ENCODE measurements at places on chromosomes 13 and 19. TPM values are rescaled to one million over a fixed set of nuclear protein-coding genes. Genes with fewer than 3 reads are reported as not detected.

GRCh38 chr19:8206147-8207087, 2.8 kb upstream of the CERS4 start:
- no peak for DNase-seq

GRCh38 chr13:42494157-42494556, 79.8 kb upstream of the TNFSF11 start:
- DNase-seq, result peak; percentile 39

DNA sequence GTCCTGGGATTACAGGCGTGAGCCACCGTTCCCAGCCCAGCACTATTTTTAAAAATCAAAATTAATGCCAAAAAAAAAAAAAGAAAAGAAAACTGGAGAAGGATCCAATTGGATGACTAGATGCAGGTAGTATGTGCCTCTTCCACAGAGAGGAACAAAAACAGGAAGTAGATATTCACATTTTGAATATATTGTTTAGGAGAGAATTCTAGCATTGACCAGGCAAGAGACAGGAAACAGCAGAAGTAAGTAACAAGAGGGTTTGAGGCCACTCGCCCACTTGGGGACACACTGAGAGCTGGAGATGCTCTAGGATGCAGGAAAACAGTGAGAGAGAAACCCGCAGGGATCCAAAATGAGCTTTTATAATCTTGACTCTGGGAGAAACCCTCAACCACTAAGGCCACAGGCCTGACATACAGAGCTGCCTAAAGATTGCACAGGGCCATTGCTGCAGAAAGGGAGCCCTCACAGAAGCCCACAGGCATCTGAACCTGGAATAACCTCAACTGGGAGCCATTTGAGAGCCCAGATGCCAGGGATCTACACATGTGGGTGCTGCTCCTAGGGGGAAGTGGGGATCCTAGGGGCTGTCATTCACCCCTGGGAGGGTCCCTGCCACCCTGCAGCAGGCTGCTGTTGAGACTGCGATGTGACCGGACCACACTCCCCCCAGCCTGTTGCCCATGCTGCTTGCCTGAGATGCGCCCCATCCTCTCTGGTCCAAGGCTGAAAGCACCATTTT, 28.2 kb downstream of the IGFL2 start:
- no peak for DNase-seq

- peak; percentile 84 for DNase-seq
Observed at GRCh38 chr13:30832845-30833332, 73.2 kb upstream of the MEDAG start.

- no peak for DNase-seq
Observed at GRCh38 chr13:79386125-79386826, 19.8 kb downstream of the RBM26 start.

The SCEL gene
- not detected for total RNA-seq

DNA sequence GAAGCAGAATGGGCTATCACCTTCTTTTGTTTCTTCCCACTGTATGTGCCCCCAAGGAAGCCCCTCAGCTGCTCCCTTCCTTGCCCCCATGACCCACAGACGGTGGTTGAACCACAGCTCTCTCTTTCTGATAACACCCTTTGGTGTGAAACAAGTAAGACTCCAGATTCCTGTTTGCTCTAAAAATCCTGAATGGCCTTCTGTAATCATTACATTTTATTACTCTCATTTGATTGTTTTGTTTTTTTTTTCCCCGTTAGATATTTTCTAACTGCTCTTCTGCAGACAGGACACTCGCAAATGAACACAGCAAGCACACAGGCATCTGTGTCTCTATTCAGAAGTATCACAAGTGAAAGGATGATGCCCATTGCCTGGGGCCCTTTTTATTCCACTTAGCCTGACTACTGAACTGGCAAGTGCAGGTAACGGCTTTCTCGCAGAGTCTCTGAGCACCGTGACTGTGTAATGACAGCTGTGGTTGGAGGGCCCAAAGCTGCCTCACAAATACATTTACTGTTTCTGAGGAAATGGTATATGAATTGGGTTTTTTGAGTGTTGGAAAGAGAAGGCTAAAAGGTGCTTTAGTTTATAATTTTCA, 59.3 kb downstream of the OXGR1 start:
- DNase-seq, result no peak

- DNase-seq, result no peak
Observed at GRCh38 chr19:10535613-10536012, 8.1 kb upstream of the ATG4D start.

DNA sequence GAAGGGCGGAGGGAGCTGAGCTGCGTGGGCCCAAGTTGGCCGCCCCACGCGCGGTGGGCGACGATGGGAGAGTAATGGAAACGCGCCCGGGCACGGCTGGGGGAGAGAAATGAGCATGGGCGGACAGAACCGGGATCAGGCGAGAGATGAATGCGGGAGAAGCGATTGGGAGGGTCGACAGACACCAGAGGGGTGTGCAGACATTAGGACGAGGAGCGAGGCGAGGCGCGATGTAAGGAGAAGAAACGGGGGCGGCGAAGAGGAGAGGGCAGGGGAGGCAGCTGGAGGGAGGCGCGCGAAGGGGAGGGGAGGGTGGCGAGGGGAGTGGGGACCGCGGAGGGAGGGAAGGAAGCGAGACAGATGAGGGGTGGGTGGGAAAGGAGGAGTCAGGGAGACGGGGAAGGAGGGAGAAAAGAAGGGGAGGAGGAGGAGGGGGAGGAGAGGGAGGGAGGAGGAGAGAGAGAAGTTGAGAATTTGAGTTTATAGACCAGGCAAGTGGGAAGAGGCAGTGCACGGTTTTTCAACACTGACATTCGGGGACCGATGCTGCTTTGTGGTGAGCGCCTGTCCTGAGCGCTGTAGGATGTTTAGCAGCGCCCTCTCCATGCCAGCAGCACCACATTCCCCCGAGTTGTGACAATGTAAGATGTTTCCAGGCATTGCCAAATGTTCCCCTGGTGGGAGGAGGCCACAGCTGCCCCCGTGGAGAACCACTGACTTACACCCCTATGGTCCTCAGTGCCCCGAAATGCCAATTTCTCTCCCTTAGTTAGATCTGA, at the start of gene SHISA7:
SHISA7 (minus strand) TSS at position 256 of the 779 bp plus-strand sequence. CDS start 437 bp downstream, outside the sequence.
- no peak for DNase-seq

GRCh38 chr13:106241974-106242953, 293.2 kb downstream of the EFNB2 start:
- DNase-seq, result no peak

The KLK3 gene
- not detected for total RNA-seq

The MBD3L2B gene
- not detected for total RNA-seq

DNA sequence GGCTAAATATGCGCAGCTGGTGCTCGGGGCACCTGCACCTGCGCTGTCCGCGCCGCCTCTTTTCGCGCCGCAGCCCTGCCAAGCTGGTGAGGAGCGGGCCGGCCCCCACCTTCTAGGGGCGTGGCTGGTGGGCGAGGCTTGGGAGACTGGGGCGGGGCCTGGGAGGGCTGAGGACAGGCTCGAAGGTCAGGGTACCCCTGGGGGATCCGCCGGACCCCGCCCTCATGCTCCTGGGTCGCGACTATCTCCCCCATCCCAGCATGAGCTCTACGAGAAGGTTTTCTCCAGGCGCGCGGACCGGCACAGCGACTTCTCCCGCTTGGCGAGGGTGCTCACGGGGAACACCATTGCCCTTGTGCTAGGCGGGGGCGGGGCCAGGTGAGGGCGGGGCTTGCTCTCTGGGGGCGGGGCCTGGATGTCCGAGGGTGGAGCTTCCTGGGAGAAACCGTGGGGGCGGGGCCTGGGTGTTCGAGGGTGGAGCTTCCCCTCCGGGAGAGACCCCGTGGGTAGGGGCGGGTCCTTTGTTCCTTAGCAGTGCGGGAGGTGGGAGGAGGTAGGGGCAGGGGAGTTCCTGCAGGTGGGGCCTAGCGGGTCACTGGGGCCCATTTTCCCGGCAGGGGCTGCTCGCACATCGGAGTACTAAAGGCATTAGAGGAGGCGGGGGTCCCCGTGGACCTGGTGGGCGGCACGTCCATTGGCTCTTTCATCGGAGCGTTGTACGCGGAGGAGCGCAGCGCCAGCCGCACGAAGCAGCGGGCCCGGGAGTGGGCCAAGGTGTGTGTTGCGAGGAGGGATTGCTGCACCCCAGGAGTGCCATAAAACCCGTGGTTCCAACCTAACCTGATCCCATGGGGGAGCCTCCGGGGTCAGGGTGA, 19.7 kb downstream of the PNPLA6 start:
- DNase-seq, result no peak

The PIP5K1C gene
- total RNA-seq, result 13.9 TPM

DNA sequence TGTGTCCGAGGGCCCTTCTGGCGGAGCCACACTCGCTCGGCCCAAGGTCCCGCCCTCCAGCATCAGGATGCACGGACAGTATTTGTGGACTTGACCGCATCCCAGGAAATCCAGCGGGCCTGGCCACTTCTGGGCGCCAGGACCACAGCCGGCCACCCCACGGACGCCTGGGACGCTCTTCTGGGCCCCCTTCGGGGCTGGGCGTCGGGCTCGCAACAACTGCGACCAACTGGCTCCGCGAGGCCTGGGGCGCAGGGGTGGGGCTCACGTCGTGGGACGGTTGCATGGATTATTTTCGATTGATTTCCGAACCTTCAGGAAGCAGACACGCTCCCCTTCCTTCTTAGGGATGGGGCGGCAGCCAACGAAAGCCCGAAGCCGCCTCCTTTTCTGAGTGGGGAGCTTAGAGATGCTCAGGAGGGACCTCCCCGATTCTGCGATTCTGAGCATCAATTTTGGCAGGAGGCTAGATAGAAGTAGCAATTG, 521 bp upstream of the NUP58 start:
- peak; percentile 50 for DNase-seq

- no peak for DNase-seq
Observed at GRCh38 chr13:24281188-24282008, 28.0 kb upstream of the C1QTNF9 start.

DNA sequence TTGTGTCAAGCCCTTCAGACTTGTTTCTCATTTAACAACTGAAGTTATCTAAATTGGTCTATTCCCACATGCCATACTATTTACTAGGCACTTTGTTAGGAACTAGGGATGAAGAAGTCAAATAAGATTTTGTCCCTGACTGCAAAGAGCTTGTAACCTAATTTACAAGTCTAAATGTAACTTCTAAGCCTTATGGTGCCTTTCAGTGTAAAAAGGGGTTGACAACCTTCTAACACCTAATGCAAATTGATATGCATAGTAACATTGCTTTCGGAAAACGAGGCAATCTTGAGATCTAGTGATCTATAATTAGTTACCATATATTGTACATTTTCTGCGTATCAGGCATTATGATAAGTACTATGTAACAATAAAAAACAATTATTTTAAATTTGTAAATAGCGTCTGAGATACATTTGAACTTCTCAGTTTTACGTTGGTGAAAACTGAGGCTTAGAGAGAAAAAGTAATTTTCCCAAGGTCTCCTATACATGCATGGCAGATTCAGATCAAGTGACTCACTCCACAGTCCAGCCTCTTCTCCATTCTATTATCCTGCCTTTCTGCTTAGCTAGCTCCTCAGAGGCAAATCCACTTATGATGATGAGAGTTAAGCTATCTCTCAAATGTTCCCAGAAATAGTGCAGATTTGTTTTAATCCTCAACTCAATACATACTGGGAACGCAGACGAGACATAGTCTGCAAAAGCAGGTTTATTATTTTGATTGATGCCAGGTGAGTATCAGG, 764.9 kb upstream of the SLITRK5 start:
- no peak for DNase-seq

GRCh38 chr13:37139356-37139755, 33.9 kb upstream of the CSNK1A1L start:
- DNase-seq, result no peak

GRCh38 chr19:8396563-8397203, 6.5 kb downstream of the RAB11B start:
- DNase-seq, result peak; percentile 54

DNA sequence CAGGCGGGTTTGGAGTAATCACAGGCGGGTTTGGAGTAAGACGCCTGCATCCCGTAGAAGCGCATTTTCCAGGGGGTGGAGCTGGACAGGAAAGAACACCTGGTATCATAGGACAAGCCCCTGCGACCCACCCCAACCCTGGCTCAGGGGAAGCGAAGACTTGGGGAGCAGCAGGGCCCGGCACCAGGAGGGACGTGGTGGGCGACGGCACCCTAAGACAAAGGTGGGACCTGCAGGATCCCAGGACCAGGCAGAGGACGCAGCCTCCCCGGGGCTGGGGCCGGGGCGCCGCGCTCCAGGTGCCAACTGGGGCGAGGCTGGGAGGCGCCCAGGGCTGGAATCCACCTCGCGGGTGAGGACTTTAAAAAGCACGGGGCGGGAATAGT, 520 bp downstream of the ZNF600 start:
- DNase-seq, result peak; percentile 2

DNA sequence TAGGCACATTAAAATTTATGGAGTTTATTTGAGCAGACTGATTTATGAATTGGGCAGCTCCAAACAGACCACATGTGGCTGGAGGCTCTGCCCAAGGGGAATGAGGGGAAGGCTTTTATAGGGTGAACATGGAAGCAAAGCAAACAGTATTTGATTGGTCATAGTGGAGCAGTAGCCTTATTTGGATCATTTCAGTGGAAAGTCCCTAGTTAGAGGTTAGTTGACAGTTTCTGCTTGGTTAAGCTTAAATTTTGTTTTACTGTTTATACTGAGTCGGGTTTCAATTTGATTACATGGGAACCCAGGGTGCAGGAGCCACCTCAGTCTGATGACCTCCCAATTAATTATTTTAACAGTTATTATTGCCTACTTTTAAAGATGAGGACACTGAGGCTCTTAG, 140.5 kb downstream of the NDFIP2 start:
- peak; percentile 1 for DNase-seq

The KCNN4 gene
- 71.6 TPM for total RNA-seq

DNA sequence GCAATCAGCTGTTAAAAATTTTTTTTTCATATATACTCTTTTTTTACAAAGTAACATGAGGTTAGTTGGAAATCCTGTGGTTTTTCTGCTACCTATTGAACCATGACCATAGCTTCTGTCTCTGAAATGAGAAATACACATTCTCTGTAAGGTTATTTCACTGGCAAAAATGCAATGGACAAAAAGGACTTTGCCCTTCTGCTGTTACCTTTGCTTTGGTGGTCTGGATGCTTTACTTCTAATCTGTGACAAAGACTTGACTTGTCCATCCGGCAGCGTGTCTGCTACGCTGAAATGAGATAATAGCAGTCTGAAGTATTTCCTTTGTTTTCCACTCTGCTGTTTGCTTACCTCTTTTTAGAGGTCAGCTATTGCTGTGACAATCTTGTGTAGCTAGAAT, 412.8 kb downstream of the SLITRK6 start:
- no peak for DNase-seq

The RASIP1 gene
- 1.9 TPM for total RNA-seq
